ENCODE measurements at places on chromosomes 12 and 14. TPM values are rescaled to one million over a fixed set of nuclear protein-coding genes. Genes with fewer than 3 reads are reported as not detected.

DNA sequence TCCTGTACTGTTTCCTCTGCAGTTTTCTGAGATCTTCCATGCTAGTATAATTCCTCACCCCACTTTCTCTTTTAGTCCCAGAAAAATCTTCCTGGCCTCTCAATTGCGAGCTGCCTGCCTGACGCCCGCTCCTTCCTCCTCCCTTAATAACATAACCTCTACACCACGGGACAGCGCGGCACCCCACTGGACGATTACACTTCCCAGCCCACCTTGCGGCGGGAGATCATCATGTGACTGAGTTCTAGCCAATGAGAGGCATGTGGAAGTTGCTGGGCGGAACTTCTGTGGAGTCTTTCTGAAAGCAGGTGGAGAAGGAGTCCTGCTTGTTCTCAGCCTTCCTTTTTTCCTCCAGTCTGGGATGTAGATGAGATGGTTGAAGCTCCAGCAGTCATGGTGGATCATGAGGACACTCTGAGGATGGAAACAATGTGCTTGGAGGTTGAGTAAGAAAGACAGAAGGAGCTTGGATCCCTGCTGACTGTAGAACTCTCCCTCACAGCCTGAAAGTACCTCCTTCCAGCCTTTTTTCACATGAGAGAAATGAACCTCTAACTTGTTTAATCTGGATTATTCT is 133.6 kb upstream of the VRK1 start:
- no peak for DNase-seq

The SYNDIG1L gene
- not detected for polyA plus RNA-seq

DNA sequence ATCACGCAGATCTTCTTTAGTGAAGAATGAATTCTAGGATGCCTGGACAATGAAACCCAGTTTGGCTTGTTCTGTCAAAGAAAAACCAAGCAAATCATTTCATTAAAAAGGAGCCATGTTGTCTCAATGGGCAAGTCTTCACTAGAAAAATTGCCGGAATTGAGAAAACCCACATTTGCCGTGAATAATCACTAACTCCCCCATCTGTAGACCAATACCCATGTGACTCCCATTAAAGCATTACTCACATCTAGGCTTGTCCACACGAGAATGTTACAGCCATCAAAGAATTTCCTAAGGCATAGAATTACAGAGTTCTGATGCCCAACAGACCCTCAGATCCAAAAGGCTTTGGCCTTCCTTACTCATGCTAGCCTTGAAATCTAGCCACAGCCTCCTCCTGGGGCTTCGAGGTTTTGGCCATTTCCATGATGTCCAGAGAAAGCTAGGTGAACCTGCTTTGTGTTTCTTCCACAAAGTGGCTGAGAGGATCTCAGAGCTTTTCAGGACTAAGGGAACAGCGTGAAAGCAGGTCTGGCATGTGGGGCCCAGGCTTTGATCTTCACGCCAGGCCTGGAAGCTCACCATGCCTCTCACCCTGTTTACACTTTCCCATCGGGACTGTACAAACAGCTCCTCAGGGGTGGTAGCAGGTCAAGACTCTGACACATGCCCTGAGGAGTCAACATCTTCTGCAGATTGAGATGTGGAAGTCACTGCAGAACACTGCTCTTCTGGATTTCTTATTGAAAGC is 12.1 kb downstream of the SLC7A8 start:
- no peak for DNase-seq

GRCh38 chr14:71597955-71598660 is 334.1 kb upstream of the RGS6 start:
- DNase-seq, result no peak

- DNase-seq, result no peak
These were observed 84.6 kb upstream of the ATF7IP start for GRCh38 chr12:14280921-14281320.

DNA sequence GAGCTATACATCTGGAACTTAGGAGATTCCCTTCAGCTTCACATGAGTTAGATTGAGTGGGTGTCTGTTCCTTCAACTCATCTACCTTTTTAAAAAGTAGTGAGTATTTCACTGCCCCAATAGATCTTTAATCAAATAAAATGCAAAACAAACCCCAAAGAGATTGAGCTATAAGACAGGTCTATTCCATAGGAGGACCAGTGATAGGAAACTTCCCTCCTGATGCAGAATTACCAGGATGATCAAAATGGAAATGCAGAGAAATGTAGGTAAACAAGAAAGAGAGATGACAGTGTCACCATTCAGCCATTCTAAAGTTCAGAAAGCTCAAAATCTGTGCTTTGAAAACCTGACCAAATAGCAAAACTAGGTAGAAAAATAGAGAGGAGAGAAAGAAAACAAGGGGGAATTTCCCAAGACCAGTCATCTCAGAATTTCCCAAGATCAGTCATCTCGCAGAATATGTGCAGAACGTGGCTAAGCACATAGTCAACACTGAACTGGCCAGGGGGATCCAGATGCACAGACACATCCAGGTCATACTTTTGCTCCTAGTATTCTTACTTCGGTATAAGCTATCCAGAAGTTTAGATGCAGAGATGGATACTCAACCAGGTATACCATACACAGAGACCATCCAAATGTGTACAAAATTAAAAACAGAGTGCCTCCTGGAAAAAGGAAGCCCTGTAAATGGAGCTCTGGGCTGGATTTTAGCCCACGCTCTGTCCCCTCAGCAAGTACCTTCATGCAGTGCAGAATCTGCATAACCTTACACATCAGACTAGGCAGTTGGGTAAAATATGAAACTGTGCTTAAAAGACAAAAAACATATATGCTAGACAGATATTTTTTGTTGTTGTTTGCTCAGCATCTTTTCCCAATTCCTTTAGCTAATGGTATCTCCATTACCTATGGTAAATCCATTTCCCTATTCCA is 27.4 kb downstream of the SLC41A2 start:
- DNase-seq, result peak; percentile 30

- DNase-seq, result no peak
These were observed 123.4 kb downstream of the DICER1 start for GRCh38 chr14:95033682-95034632.

DNA sequence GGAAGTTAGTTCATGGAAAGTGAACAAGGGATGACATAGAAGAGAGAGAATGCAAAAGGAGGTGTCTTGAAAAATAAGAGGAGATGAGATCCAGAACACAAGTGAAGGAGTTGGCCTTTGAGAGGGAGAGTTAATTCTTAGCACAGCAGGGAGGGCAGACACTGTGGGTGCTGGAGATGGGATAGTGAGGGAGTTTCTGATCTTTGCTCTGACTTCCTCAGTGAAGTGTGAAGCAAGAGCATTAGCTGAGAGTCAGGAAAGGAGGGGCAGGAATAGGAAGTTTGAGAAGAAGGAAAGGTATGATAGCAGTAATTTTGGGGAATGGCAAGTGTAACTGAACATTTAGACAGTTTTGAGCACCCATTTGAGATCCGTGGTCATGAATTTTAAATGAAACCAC is 75.8 kb upstream of the COCH start:
- no peak for DNase-seq

The VASH1 gene
- polyA plus RNA-seq, result 39.8 TPM

The KCNK10 gene
- not detected for polyA plus RNA-seq

DNA sequence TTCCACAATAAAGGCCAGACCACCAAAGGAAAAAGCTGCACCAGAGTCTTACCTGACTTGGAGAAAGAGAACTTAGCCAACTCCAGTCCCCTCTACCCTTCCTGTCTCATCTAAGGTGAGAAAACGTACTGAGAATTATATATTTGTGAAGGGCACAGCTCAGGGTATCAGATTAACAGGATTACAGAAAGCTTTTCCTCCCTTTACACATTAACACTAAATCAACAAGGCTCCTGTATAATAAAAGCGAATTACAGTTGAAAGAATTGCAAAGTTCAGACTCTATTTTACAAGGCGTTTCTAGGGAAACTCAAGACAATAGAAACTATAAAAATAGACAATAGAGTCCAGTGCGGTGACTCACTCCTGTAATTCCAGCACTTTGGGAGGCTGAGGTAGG is 82.7 kb upstream of the RPL10L start:
- DNase-seq, result no peak

DNA sequence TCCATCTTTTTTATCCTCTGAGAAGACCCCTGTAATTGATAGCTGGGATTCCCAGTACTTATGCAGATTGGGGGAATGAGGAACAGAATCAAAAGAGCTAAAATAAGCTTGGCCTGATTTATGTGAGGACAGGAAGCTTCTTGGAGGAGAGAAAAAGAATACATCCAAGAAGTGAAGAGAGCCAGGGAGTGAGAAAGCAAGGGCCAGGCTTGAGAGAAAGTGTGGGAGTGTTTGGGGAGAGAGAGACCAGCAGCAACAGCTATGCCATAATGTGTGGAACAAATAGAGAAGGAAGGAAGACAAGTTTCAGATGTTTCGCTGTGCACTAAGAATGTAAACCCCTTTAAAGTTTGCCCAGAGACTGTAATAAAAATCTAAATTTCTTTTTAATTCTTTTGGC is 4.0 kb upstream of the CCDC184 start:
- DNase-seq, result no peak

The TBX5 gene
- polyA plus RNA-seq, result not detected

DNA sequence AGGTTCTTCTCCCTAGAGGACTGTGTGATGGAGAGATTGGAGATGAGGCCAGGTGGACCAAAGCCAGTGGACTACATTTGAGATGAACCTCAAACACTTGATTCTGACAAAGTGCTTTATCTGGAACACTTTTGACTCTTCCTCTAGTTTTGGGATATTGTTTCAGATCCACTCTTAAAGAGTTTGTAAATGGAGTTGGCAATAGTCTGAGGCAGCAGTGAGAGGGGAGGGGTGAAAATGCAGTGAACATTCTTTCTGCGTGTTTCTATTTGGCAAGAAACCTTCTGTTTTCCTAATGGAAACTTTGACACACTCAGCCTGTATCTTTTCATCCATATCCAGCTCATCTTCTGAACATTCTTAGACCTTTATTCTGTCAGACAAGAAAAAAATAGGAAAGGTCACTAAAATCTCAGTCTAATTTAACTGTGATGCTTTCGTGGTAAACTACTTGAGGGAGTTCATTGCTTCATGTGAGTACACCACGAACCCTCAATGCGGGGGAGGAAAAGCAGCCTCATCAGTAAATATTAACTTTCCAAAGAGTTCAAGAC is 57.4 kb upstream of the KCNJ8 start:
- no peak for DNase-seq

The CARMIL3 gene
- 0.03 TPM for polyA plus RNA-seq

DNA sequence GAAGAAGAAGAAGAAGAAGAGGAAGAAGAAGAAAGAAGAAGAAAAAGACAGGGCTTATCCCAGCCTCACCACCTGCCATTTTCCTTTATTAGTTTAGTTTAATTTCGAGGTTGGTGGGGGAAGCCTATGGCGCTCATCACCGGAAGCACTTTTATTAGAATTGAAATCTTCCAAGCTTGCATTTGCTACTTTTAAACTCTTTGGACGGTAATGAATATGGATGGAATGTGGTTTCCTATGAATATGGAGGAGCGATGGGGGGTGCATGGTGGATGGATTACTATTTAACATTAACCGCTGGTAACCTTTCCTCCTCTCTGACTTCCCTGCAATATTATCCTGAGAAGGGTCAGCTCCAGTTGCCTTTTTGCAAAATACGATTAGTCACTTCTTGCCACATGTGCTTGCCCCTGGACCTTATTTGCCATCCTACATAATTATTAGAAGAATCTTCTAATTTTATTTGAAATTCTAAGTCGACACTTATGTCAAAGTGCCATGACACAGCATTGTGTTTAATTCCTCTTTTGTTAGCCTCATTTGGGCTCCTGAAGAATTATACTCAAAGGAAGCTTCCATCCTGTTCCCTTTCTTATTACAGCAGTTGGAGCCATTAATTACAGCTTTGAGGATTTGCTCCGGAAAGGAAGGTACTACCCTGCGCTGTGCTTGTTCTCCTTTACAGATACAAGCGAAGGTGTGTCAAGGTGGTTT is 424.5 kb downstream of the VRK1 start:
- no peak for DNase-seq

The RNASE1 gene
- 909 TPM for polyA plus RNA-seq

The AKAP6 gene
- 0.03 TPM for polyA plus RNA-seq
